NCI-H187 treated with DMSO at 0.1 percent for 48 hours (cell line): ENCODE measurements at places on chromosomes 6 and 20.

- DNase-seq: peak; percentile 43
Observed at GRCh38 chr20:7859356-7859802, 80.9 kb downstream of the HAO1 start.

- no peak for DNase-seq
Observed at GRCh38 chr6:13395272-13396237, 67.2 kb upstream of the TBC1D7 start.

GRCh38 chr20:47257771-47258170 is 98.7 kb downstream of the ZMYND8 start:
- no peak for DNase-seq

- DNase-seq: no peak
Observed at GRCh38 chr20:2864626-2865025, 8.7 kb upstream of the PTPRA start.

- no peak for DNase-seq
Observed at GRCh38 chr20:37408302-37409193, 62.6 kb downstream of the SRC start.

- no peak for DNase-seq
Observed at GRCh38 chr6:162525181-162525580, 202.4 kb downstream of the PRKN start.

GRCh38 chr6:25764611-25765010 is 10.1 kb downstream of the SLC17A4 start:
- DNase-seq: no peak

DNA sequence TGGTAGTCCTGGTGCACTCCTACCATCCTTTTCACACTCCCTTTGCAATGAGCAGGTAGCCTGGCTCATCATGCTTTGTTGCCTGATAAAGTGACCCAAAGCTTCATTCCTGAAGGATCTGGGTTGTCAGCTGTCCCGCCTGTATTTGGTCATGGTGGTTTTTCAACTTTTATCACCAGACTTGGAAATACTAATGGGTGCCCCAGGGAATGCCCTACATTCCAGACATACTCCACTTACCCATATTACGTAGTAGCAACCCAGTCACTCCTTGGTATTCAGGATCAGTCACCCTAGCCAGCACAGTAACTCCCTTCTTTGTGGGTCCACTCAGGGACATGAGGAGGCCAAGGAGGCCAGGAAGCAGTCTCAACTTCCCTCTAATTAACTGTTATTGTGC is 199.2 kb downstream of the MAFB start:
- DNase-seq: no peak

DNA sequence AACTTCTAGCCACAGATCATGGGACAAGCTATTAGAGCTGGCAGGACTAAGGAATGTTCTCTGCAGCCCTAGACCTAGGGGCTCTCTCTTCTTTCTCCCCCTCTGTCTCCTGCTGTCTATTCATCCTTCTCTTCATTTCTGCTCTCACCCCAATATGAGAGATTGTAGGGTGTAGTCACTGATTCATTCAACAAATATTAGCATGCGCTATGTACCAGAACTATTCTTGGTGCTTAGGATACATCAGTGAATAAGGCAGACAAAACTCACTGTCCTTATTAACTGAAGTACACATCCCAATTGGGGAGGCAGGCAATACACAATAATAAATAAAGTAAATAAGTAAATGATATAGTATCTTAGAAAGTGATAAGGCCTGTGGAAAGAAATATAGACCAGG is 14.7 kb upstream of the SIRPB2 start:
- no peak for DNase-seq

GRCh38 chr6:23952245-23952644 is 173.8 kb upstream of the NRSN1 start:
- DNase-seq: no peak

GRCh38 chr20:11247046-11248010 is 573.5 kb upstream of the JAG1 start:
- no peak for DNase-seq

DNA sequence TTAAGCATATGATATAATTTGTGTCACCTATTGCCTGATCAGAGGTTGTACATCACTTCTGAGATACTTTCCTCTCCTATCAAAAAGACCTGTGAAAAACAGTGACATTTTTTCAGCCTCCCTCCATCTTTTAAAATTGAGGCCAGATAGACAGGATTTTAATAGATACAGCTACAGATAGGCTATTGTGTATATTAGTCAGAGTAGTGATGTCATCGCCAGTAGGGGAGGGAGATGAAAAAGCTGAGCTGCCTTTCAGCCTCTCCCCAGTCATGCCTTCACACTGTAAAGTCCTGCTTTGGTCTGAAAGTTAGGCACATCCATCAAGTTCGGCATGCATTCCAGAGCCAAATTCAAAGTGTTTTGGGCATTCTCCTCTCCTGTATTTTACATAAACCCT is 7.9 kb upstream of the PABPC1L start:
- DNase-seq: no peak

DNA sequence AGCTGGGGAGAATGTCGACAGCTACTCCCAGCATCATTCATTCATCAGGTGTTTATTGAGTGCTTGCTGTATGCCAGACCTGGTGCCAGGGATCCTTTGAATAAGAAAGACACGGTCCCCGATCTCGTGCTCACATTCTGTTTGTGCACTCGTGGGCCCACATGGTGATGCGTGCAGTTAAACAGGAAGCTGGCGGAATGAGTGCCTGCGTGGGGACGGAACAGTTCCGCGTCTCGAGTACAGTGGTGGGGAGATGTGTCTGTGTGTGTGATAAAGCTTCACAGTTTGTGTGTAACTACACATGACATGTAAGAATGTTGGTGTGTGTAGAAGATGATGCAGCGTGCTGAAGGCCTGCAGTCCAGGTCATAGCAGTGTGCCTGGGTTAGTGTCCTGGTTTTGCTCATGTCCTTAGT is 6.5 kb downstream of the RBM38 start:
- no peak for DNase-seq

DNA sequence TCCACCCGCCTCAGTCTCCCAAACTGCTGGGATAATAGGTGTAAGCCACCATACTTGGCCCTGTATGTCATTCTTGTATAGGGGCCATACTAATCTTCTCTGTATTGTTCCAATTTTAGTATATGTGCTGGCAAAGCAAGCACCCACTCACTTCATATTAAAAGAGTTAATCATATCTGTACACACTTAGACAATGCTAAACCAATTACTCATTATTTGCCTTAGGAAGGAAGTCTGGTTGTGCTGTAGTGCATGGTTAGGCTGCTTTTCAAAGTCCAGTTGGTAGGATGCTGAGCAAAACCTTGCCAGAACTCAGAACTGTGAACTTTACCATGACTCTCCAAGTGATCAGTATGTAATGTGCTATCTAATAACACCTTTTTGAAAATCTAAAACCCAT is 88.6 kb downstream of the LIN28B start:
- DNase-seq: no peak

DNA sequence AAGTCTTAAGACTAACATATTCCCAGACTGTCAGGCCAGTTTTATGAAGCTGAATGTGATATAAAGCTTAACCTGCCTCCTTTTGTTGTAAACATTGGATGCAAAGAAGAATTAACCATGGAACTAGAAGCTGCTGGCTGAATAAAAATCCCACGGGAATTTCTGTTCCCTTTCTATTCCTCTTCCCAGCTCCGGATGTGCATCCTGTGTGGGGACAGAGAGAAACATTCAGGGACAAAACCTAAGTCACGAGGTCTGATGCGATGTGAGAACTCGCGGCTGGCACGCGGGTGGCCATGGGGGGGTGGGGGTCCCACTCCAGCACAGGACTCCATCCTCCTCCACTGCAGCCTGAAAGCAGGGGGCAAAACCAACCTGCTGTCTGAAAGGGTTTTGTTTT is 32.2 kb downstream of the RAMACL start:
- DNase-seq: no peak

- DNase-seq: no peak
Observed at GRCh38 chr20:57265997-57266290, 497 bp downstream of the BMP7 start.

- no peak for DNase-seq
Observed at GRCh38 chr20:50136822-50137599, 16.5 kb downstream of the PEDS1 start.

DNA sequence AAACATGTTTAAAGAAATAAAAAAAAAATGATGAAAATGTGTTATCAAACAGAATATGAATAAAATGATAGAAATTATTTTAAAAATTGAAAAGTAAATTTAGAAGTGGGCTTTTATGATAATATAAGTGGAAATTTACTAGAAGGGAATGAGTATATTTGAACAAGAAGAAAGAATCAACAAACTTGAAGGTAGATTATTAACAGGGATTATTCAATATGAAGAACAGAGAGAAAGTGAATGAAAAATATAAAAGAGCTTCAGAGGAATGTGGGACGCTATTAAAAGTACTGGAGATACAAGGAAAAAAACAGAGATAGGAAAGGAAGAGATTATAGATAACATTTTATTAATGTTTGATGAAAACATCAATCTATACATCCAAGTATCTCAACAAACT is 1014.4 kb upstream of the CITED2 start:
- DNase-seq: no peak

- no peak for DNase-seq
Observed at GRCh38 chr6:14851281-14851680, 394.6 kb upstream of the JARID2 start.

GRCh38 chr6:18501663-18502013 is 114.5 kb downstream of the RNF144B start:
- no peak for DNase-seq

DNA sequence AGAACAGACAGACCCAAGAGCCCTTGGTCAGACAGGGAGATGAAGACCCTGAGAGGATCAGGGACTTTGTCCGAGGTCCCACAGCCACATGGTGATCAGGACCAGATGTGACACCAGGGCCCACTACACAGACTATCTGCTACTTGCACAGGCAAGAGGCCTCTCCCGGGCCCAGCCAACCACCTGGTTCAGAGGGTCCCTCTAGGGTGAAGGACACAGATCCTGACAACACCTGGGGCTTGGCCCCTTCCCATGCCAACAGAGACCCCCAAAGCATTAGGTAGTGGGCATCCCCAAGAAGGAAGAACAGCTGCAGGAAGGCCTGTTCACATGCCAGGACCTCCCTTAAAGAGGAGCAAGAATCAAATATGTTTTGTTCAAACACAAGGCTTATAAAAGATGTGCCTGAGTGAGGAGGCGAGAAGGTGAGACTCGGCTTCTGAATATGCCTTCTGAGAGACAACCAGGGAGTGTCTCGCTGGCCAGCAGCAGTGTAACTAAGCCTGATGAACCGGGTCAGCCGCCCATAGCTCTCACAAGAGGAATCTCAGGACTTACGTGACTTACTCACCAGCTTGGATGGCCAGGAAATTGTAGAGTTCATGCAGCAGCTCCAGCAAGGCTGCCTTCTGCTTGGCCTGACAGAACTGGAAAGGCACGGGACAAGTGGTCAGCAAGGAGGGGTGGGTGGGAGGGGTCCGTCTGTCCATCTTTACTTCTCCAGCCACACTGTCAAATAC is 5.0 kb downstream of the LEMD2 start:
- DNase-seq: no peak

GRCh38 chr6:160260367-160260766 is 1.7 kb upstream of the SLC22A2 start:
- no peak for DNase-seq

- DNase-seq: no peak
Observed at GRCh38 chr6:31865205-31866118, 2.8 kb upstream of the NEU1 start.

GRCh38 chr6:134624781-134625180 is 306.9 kb upstream of the SGK1 start:
- no peak for DNase-seq

- no peak for DNase-seq
Observed at GRCh38 chr20:6888736-6889395, 121.4 kb downstream of the BMP2 start.

DNA sequence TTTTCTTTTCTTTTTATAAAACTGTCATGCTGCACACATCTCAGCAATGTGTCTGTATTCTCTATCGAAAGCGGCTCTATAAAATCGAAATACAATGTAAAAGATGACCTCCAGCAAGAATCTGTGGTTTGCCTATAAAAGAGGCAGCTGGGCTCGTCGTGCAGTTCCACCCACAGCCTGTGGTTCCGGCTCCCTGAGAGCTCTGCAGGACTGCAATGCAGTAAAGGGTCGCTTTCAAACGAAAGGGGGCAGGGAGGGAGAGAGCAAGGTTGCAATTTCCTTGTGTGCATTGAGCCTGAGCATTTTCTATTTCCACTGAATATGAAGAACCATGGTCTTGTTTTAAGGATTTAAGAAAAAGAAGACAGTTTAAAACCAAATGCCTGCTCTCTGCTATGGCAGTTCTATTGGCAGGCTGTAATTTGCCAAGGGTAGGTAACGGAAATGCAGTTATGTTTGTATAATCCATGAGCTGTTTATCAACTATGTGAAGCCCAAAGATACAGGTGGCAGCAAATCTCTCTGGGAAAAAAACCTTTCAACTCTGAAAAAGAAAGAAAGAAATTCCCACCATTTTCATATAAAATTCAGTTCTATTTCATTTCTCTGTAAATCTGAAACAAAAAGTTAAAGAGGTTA is 236.5 kb downstream of the HACE1 start:
- no peak for DNase-seq

GRCh38 chr20:25486377-25486776 is 78.9 kb downstream of the GINS1 start:
- DNase-seq: no peak

DNA sequence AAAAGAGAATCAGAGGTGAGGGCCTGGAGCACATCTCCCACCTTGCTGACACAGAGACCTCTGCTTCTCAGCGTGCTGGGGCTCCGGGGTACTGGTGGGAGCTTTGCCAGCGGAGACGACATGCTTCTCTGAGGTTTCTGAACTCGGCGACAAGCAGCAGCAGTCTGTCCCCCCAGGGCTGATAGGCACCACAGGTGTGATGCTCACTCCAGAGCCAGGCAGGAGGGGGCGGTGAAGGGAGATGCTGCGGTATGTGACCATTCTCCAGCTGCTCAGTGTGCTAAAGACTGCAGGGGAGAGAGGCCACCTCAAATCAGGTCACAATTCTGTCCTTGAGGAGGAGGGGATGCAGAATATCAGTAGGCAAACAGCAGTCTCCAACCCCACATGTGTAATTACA is 219.9 kb downstream of the ALDH8A1 start:
- no peak for DNase-seq

- no peak for DNase-seq
Observed at GRCh38 chr6:136568129-136568528, 17.9 kb upstream of the MAP7 start.

DNA sequence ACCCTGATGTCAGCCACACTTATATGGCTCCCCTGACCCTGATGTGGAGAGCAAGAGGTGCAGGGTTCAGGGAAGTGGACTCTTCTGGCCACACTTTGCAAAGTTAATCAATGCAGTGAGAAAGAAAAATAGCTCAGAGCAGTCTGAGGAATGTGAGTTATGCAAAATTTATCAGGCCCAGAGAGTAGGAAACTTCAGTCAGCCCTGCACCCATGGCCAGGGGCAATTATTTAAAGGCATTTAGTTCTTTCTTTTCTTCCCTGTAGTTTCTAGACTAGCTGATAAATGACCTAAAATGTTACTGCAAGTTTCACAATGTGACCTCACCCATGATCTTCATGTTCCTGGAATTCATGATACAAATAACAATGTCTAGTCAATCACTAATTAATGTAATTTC is 143.7 kb upstream of the GGTLC1 start:
- no peak for DNase-seq
